NCI-H526 (cell line): ENCODE measurements at places on chromosomes 7 and 10.
A peak's percentile ranks its signal among the peaks of the same experiment; 100 is the strongest.

GRCh38 chr10:514137-514671 lies 175.3 kb downstream of the DIP2C start:
- no peak for DNase-seq

GRCh38 chr10:132638130-132638515 lies 100.5 kb downstream of the INPP5A start:
- DNase-seq = no peak

DNA sequence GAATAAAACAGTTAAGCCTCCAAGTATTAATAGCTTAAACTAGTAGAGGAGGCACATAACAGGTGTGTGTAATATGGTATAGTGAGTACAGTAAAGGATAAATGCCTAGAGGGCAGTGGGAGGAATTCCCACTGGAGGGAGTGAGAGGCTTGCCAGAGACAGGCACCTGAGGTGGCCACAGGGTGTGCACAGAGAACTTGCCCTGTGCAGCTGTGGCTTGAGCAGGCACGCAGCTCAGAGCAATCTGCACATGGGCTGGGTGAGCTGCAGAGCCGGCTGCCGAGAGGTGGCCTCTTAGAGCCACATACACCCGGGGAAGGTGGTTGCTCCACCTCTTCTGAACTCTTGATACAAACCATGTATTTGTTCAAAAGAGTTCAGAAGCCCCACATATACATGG lies 237.1 kb downstream of the COBL start:
- peak; percentile 27 for DNase-seq

GRCh38 chr7:75698358-75698757 lies 40.4 kb downstream of the HIP1 start:
- DNase-seq = no peak

- peak; percentile 42 for DNase-seq
Observed at GRCh38 chr10:92291921-92292845, 1.2 kb downstream of the MARCHF5 start.
